Stimulated activated CD4-positive, alpha-beta T cell treated with anti-CD3 and anti-CD28 coated beads, Interleukin-2, amount 100 ng/mL, for 4 hours (primary cell): ENCODE measurements at places on chromosomes 5 and 9.

- no peak for DNase-seq
Observed at GRCh38 chr5:131260895-131261294, 3.0 kb upstream of the CDC42SE2 start.

DNA sequence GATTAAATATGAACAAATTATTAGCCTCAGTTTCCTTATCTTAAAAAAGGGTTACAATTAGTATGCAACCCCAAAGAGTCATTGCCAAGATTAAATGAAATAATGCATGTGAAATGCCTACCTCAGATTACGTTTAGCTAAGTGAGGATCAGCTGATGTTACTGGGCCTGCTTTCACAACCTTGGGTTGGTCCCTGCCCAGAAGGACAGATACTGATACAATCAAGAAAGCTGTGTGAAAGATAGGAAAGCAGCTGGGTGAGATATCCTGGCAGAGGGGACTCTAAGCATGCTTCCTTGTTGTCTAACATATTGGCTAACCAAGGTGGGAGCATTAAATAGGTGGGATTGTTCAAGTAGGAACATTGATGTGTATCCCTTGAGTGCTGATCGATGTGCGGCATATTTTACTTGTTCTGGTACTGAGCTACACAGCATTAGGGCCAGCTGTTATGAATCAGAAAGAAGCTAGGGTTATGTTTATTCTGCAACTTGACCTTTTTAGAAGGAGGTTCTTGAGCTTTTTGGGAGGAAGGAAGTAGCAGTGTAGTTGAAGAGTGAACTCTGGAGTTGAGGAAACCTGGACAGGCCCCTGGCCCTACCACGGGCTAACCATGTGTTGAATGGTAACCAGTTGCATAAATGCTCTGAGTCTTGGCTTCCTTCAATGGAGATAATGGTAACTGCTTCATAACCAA, 28.9 kb downstream of the SNX24 start:
- DNase-seq, result no peak

- no peak for DNase-seq
Observed at GRCh38 chr5:99305045-99305580, 376.3 kb upstream of the CHD1 start.

DNA sequence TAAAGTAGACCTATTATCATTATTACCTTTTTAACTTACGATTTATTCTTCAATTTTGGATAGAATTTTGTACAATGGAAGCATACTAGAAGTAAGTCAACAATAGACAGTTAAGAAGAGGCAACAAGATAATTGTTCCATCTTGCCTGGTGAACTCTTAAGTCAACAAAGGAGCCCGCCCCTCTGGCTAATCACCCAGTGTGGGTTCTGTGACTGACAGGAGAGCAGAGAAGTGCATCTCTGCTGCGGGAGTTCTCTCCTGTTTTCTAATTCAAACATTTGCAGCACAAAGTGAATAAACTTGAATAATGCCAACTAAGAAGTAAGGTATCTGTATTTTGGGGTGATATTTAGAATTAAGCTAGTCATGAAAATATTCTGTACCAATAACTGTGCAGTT, 6.7 kb upstream of the ISL1 start:
- no peak for DNase-seq

DNA sequence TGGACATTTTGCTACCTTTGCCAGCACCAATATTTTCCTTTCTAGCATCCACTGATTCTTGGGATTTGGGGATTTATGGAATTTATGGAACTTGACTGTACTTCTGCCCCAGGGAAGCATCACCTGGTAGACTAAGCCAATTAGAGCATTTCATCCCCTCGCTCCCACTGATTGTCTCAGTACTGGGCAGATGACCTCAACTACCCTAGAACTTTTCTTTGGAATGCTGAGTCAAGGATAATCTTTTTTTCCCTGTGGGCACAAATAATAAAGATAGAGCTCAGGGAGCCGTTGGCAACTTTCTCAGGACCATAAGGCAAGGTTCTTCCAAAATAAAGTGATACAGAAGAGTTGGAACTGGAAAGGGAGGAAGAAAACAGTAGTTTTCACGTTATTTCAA, 438.4 kb downstream of the PLK2 start:
- DNase-seq, result no peak

- no peak for DNase-seq
Observed at GRCh38 chr9:116174347-116174746, 20.8 kb downstream of the PAPPA start.

GRCh38 chr5:137758715-137759306, 4.6 kb upstream of the HNRNPA0 start:
- no peak for DNase-seq

- no peak for DNase-seq
Observed at GRCh38 chr9:112086627-112087026, 88.5 kb downstream of the SUSD1 start.

- no peak for DNase-seq
Observed at GRCh38 chr9:120587328-120587727, 7.4 kb upstream of the CDK5RAP2 start.
